Activated CD4-positive, alpha-beta memory T cell treated with anti-CD3 and anti-CD28 coated beads for 36 hours (primary cell): ENCODE measurements at places on chromosomes 11 and 22.

- no peak for DNase-seq
These were observed 47.2 kb downstream of the BUD13 start for GRCh38 chr11:116725434-116726221.

DNA sequence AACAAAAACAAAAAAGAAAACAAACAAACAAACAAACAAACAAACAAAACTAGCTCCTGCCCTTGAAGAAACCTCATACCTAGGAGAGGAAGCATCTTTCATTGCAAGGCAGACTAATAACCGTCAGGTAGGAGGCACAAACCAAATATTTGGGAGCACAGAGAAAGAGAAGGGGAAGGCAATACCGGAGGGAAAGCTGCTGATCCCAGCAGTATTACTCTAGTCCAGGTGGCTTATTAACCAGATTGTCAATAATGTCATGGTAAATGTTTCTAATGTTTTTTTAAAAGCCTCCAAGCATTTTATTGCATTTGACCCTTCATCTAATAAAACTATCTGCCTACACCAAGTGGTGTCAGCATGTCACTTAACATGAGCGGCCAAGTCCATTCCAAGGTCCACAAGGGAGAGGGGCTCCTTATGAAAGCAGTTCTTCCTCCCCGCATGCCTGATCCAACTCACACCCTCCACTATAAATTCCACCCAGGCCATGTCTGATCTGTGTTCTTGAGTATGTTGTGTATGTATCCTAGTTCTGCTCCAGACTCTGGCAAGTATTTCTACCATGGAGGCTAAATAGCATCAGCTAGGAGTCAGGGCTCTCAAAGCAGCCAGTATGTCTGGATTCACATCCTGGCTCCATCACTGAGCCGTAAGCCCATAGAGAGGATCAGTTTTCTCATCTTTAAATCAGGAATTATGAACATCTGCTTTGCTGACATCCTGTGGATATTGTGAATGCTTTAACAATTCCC lies 208.1 kb upstream of the TENM4 start:
- no peak for DNase-seq

GRCh38 chr22:23762842-23763578 lies at the start of gene C22orf15:
C22orf15 (plus strand) TSS chr22:23762990; CDS start chr22:23763307, 317 bp downstream.
- DNase-seq, result peak; percentile 25

DNA sequence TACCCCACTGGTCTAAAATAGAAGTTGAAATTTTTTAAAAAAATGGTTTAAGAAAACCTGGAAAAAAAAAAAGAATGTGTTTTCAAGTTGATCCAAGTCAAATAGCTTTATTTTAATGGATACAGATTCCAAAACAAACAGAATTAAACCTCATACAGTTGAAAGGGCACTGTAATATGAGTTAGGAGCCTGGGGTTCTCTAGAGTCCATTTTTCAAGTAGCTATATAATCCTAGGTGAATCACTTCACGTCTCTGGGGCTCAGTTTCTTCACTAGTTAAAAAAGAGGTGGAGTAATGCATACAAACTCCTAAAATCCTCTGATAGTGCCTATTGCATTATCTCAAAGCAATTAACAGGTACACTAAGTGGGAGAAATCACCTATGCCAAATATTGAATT lies 132.9 kb downstream of the BBOX1 start:
- no peak for DNase-seq

- DNase-seq, result no peak
These were observed 7.3 kb downstream of the ASCL2 start for GRCh38 chr11:2263071-2263565.

GRCh38 chr11:12824281-12825041 lies 150.2 kb downstream of the TEAD1 start:
- DNase-seq, result no peak

- DNase-seq, result no peak
These were observed 5.2 kb upstream of the SLC43A3 start for GRCh38 chr11:57432149-57432561.

GRCh38 chr11:11982461-11982860 lies 26.0 kb downstream of the DKK3 start:
- no peak for DNase-seq

GRCh38 chr11:72812604-72812966 lies 1.6 kb upstream of the ATG16L2 start:
- DNase-seq, result no peak

- DNase-seq, result no peak
These were observed 15.4 kb downstream of the CCDC34 start for GRCh38 chr11:27347359-27348339.
